ENCODE measurements at places on chromosomes 3 and 15.

DNA sequence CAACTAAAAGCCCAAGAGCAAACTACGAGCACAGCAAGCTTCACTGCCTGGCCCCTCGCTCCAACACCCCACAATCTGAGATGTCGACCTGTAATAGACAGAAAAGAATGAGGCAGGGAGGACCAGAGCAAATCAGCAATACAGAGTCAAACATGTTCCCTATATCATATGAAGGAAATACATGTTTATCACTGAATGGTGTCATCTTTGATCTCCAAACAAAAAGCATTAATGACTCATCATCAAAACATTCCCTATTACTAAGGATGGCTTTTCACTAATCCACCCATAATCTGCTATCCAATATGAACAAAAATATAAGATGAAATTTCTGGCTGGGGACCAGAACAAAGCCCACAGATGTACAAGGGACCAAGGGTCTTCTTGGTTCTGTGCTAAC, 34.7 kb downstream of the MYO5A start:
- no peak for DNase-seq

DNA sequence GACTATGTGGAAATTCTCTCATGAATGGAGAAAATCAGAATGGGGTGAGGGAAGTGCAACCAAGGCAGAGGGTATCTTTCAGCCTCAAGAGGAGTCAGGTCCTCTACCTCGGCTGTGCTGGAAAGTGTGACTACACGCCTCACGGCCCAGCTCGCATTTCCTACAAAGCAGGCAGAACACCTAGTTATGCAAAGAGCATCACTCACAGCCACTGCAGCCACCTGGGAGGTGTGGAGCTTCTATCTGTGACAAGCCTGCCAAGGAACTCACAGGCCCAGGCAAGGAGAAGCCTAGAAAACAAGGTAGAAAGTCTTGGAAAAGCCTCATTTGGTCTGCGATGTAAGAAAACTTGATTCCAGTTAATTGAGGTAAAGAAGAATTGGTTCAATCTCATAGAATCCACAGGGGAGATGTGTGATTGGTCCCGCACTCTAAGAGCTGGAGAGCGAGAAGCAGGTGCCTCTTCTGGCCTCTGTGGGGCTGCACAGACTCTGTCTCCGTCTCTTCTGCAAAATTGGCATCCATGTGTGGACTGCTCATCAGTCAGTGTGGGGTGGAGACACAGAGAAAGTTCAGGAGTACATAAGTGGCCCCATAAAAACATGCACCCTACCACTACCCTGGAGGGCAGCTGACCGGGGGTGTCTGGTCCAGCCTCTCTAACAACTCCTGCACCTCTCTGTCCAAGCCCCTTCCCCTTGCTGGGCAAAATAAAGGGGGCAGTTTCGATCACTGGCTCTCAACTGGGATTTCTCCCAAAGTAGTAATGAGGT, 76.8 kb downstream of the TAMM41 start:
- DNase-seq: no peak

DNA sequence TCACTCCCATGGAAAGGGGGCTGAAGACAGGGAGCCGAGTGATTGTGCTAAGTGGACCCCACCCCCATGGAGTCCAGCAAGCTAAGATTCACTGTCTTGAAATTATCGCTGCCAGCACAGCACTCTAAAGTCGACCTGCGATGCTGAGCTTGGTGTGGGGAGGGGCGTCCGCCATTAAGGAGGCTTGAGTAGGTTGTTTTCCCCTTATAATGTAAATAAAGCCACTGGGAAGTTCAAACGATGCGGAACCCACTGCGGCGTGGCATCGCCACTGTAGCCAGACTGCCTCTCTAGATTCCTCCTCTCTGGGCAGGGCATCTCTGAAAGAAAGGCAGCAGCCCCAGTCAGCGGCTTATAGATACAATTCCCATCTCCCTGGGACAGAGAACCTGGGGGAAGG, 10.9 kb upstream of the SRGAP3 start:
- no peak for DNase-seq

DNA sequence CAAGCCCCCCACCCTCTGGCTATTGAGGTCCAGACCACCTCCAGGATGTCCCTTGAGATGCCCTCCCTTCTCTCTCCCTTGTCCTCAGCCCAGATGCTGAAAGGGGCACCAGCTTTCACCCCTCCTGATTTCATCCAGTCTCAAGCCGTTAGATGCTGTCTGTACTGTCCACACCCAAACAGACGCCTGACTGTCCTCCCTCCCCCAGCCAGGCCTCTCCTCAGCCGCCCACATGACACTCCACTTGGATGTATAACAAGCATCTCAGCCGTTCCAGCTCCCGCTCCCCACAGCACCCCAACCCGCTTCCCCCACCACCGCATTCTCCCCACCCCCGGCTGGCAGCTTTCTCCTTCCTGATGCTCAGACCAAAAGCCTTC, 25.0 kb upstream of the CYP11A1 start:
- DNase-seq: no peak

DNA sequence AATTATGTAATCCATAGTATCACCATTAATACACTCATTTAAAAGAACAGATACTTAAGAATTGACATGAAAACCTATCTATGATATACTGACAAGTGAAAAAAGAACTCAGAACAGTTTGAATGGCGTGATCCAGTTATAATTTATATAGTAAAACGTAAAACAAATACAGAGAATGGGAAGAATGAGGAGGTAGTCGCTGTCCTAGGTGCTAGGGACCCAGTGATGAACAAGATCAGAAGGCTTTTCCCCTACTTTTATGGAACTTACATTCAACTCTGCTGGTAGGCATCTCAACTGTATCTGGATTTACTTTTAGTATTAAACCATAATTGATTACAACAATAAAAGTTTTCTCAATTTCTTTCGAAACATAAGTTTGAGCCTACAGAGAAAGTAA, 31.8 kb downstream of the GSK3B start:
- no peak for DNase-seq

DNA sequence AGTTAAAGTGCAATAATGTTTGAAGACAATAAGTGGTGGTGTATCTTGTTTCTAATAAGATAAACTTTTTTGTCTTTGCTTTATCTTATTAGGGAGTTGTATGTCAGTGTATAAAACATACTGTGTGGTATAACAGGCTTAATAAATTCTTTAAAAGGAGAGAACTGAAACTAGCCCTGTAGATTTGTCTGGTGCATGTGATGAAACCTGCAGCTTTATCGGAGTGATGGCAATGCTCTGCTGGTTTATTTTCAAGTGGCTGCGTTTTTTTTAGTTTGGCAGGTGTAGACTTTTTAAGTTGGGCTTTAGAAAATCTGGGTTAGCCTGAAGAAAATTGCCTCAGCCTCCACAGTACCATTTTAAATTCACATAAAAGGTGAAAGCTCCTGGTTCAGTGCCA, 2.7 kb downstream of the RPL15 start:
- no peak for DNase-seq
